Pancreas (tissue), 10 donors: ENCODE measurements at places on chromosomes 5 and 9. TPM values are rescaled to one million over a fixed set of nuclear protein-coding genes. Genes with fewer than 3 reads are reported as not detected.
A peak's percentile ranks its signal among the peaks of the same experiment; 100 is the strongest.

Gene OR2K2
- not detected for total RNA-seq

Gene EIF4EBP3
- 10.0 TPM for total RNA-seq

Gene KIF4B
- total RNA-seq: not detected

Gene ANKRD33B
- 1.4 TPM for total RNA-seq

Gene MCC
- 3.5 TPM for total RNA-seq

Gene HEXB
- 59.2 TPM for total RNA-seq

Gene GMCL2
- not detected for total RNA-seq

Gene NUTM2G
- not detected for total RNA-seq

Gene OR2S2
- not detected for total RNA-seq

Gene SAXO1
- not detected for total RNA-seq

Gene ZCCHC7
- total RNA-seq: 13.4 TPM

Gene SPATA9
- total RNA-seq: 0.12 TPM

DNA sequence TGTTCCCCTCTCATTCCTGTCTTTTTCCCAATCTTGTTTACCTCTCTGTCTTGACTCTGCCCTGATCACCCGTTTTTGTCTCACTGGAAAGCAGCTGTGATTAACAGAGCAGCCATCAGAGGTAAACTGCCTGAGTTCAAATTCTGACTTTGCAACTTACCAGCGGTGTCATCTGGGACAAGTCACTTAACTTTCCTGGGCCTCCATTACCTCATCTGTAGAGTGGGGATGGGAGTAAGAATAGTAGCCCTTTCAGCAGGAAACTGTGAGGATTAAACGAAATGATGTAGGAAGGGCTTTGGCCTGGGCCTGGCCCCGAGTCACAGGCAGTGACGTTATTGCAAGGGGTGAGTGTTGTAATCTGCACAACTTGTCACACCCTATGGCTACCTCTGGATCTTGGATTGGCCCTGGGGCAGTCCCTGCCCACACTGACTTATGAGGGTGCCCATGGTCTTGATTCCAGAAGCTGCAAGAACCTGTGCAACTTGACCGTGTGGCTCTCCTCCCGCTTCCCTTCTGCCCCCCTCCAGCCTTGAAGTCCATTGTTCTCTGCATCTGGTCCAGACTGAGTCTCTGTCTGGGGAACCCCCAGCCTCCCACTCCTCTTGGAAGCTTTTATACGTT is 657 bp upstream of the PCDH12 start:
- H3K4me3 ChIP-seq: no peak overlapping the region
- no peak overlapping the region for H3K27ac ChIP-seq
- no peak for DNase-seq

DNA sequence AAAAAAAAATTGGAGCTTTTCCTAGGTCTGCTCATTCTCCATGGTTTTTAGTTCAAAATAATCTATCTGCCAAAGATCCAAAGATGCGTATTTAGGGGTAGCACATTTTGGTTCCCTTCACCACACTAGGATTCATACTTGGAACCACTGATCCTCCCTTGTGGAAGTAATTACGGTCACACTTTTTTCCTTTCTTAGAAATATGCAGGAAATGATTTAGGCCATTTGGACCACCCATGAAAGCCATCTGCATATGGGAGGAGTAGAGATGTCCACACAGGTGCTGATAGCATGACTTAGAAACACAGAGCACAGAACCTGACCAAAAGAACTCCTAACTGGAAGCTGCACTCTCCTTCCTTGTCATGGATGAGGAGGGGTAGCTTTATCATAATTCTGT is 105.9 kb upstream of the RAI14 start:
- H3K36me3 ChIP-seq: no peaks in the 10 kb centered on the region
- no peak for DNase-seq
- no peak overlapping the region for H3K4me3 ChIP-seq
- H3K27ac ChIP-seq: no peak overlapping the region
- H3K27me3 ChIP-seq: no peaks in the 10 kb centered on the region

GRCh38 chr9:15293804-15294316 is 13.2 kb downstream of the TTC39B start:
- no peak for DNase-seq
- no peaks in the 10 kb centered on the region for H3K36me3 ChIP-seq
- no peaks in the 10 kb centered on the region for H3K27me3 ChIP-seq

- no peaks in the 10 kb centered on the region for H3K4me1 ChIP-seq
- H3K27ac ChIP-seq: no peak overlapping the region
- DNase-seq: no peak
- H3K27me3 ChIP-seq: no peaks in the 10 kb centered on the region
- H3K4me3 ChIP-seq: no peak overlapping the region
- no peaks in the 10 kb centered on the region for H3K36me3 ChIP-seq
These were observed 373.4 kb downstream of the GADD45G start for GRCh38 chr9:89978185-89978584.

DNA sequence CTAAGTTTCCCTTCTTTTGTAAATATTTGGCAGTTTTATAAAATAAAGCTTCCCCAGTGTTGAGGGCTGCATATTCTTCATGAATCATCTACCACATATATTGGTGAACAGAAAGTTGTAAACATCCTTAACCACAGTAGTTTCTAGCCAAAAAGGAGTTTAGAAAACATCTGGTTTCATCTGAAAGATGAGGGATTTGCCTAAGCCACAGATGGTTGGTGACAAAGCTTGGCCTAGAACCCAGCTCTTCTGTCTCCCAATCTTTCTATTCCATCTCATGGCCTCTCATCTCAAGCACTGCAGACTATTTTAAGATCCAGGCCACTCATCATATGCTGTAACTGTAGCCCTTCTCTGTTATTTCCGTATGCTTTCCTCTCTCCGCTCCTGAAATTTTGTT is 232.3 kb upstream of the TRPM3 start:
- no peaks in the 10 kb centered on the region for H3K36me3 ChIP-seq
- no peak overlapping the region for H3K4me3 ChIP-seq
- no peaks in the 10 kb centered on the region for H3K4me1 ChIP-seq

GRCh38 chr9:132037458-132037857 is 42.2 kb downstream of the MED27 start:
- H3K27me3 ChIP-seq: no peaks in the 10 kb centered on the region
- H3K4me1 ChIP-seq: no peaks in the 10 kb centered on the region
- H3K27ac ChIP-seq: no peak overlapping the region

GRCh38 chr9:77016526-77017504 is 2.6 kb upstream of the FOXB2 start:
- DNase-seq: no peak
- peaks cover 18% of the 10 kb centered on the region for H3K27me3 ChIP-seq
- no peak overlapping the region for H3K27ac ChIP-seq
- no peaks in the 10 kb centered on the region for H3K36me3 ChIP-seq
- no peaks in the 10 kb centered on the region for H3K4me1 ChIP-seq
- H3K4me3 ChIP-seq: no peak overlapping the region

DNA sequence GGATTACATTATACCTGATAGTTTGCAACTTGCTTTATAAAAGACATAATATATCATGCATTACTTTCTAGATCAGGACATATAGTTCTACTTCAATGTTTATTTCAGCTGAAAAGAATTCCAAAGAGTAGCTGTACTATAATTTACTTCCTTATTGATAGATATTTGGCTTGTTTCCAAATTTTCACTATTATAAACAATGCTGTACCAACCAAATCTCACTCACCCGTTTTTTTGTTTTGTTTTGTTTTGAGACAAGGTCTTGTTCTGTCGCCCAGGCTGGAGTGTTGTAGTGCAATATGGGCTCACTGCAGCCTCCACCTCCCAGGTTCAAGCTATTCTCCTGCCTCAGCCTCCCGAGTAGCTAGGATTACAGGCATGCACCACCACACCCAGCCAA is 132.7 kb downstream of the GNAQ start:
- H3K4me3 ChIP-seq: no peak overlapping the region
- H3K4me1 ChIP-seq: no peaks in the 10 kb centered on the region
- no peaks in the 10 kb centered on the region for H3K27me3 ChIP-seq
- H3K27ac ChIP-seq: no peak overlapping the region
- H3K36me3 ChIP-seq: no peaks in the 10 kb centered on the region

GRCh38 chr5:139637438-139638089 is 10.6 kb upstream of the CXXC5 start:
- peak overlapping the region; percentile 55 for H3K4me3 ChIP-seq
- no peaks in the 10 kb centered on the region for H3K36me3 ChIP-seq
- DNase-seq: peak; percentile 89
- no peaks in the 10 kb centered on the region for H3K27me3 ChIP-seq
- peaks cover 39% of the 10 kb centered on the region for H3K4me1 ChIP-seq

DNA sequence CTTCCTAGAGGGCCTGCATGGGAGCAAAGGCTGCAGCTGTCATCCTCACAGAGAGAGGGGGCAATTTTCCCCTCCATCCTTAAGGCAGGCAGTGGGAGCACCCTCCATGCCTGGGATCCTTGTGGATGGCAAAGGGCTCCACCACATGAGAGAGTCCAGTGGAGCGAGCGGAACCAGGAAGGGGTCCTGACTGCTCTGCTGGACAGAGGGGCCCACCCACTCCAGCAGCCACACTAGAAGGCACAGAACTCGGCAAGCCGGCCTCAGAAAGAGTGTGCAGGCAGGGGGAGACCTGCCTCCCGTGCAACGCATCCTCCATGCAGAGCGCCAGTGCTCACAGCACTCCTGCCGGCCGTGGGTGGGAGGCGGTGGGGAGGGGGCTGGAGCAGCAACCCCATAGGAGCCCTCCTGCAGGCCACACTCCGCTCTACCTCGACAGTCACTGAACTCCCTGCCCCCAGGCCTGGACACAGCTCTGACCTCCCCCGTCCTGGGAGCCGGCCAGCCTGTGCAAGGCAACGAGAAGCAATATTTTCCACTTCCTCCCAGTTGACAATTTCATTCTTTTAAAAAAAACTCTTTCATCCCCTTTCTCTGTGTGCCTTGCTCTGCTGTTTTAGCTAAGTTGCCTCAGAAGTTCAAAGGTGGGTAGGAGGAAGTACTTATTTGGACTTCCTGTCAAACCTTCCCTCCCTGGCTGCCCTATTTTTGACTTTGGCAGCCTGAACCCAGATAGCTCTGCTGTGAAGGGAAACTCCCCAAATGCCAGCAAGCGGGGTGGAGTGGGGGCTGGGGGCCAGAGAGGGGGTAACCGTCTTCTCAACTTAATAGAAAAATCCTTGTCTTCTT is 5.3 kb upstream of the LCP2 start:
- H3K4me3 ChIP-seq: no peak overlapping the region
- no peaks in the 10 kb centered on the region for H3K27me3 ChIP-seq
- DNase-seq: no peak
- no peaks in the 10 kb centered on the region for H3K4me1 ChIP-seq
- no peaks in the 10 kb centered on the region for H3K36me3 ChIP-seq

GRCh38 chr5:159198063-159199036 is 11.0 kb downstream of the RNF145 start:
- no peaks in the 10 kb centered on the region for H3K4me1 ChIP-seq
- DNase-seq: no peak
- H3K27me3 ChIP-seq: no peaks in the 10 kb centered on the region
- no peak overlapping the region for H3K27ac ChIP-seq
- no peaks in the 10 kb centered on the region for H3K36me3 ChIP-seq

- no peaks in the 10 kb centered on the region for H3K36me3 ChIP-seq
- no peaks in the 10 kb centered on the region for H3K4me1 ChIP-seq
- H3K27me3 ChIP-seq: no peaks in the 10 kb centered on the region
- no peak overlapping the region for H3K4me3 ChIP-seq
- no peak for DNase-seq
These were observed 8.3 kb upstream of the NKD2 start for GRCh38 chr5:1000329-1000728.

- no peak overlapping the region for H3K4me3 ChIP-seq
- H3K4me1 ChIP-seq: no peaks in the 10 kb centered on the region
- no peaks in the 10 kb centered on the region for H3K27me3 ChIP-seq
- no peak overlapping the region for H3K27ac ChIP-seq
- DNase-seq: no peak
- no peaks in the 10 kb centered on the region for H3K36me3 ChIP-seq
These were observed 339.5 kb downstream of the BNC2 start for GRCh38 chr9:16530669-16531642.

DNA sequence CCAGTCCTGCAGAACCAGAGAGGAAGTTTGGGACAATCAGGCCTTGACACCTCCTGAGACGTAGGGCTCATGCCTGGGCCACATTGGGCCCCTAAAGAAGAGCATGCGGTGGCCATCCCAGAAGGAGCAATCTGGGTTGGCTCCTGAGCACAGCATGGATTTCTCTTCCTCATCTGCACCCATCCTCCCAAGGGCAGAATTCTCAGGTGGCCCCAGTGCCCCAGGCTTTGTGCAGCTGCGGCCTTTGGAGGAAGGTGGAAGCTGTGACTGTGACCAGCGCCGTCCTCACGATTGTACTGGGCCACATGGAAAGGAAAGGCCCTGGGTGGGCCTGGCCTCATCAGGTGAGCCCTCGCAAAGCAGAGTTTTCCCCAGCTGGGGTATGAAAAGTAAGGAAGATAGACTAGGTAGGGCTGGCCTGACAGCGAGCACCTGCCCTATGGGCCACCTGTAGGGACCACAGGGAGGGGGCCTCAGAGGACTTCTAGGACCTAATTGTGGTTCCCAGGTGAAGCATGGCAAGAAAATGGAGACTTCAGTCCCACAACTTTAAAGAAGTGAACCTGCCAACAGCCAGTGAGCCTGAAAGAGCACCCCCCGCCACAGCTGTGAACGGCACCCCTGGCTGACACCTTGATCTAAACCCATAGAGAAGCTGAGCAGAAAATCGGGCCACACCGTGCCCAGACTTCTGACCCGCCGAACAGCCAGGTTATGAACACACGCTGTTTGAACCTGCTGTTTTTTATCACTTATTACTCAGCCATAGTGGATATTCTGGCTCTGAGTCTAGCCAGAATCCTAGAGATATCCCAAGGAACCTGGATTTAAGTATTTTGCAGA is 164.1 kb downstream of the IRX2 start:
- no peaks in the 10 kb centered on the region for H3K36me3 ChIP-seq
- H3K4me1 ChIP-seq: no peaks in the 10 kb centered on the region
- no peak overlapping the region for H3K4me3 ChIP-seq
- no peaks in the 10 kb centered on the region for H3K27me3 ChIP-seq
- no peak for DNase-seq
- H3K27ac ChIP-seq: no peak overlapping the region

DNA sequence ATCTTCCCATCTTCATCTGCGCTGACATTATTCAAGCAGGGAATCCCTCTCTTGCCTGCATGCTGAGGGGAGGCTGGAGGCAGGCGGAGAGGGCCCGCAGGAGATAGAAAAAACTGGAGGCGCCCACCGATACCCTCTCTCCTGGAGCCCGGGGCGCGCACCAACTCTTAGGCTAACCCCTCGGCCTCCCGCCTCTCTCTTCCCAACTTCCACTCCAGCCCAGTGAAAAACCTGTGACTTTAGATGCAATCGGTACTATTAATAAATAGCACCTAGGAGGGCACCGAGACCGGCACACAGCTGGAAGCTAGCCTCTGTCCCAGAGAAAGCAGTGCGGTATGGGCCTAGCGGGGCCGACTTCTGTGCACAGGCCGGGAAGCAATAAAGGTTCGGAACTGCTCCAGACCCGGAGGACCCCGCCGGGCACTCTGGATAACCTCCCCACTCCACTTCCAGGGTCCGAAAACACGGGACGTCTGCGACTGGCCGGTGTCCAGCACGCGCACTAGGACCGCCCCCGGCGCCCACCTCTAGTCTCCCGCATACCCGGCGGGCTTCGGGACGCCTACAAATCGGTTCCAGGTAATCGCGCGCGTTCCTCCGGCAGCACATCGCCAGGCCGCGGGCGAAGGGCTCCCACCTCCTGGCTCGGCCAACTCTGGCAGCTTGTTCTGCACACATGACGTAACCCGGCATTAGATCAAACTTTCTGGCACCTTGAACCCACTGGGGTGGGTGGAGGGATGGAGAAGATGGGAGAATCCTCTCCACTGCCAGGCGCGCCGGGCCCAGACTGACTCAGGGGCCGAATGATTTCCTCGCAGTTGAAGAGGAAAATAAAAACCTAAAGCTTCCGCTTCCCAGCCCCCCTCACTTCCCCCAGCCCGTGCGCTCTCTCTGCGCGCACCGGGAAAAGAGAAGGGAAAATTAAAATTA is 1.4 kb downstream of the EFNA5 start:
- DNase-seq: peak; percentile 15
- H3K36me3 ChIP-seq: no peaks in the 10 kb centered on the region
- peak overlapping the region; percentile 54 for H3K4me3 ChIP-seq
- peaks cover 8% of the 10 kb centered on the region for H3K4me1 ChIP-seq
- H3K27ac ChIP-seq: no peak overlapping the region
